ENCODE measurements at places on chromosomes 16 and 17.

- no peak for DNase-seq
Observed at GRCh38 chr16:55949518-55949917, 74.3 kb upstream of the CES5A start.

DNA sequence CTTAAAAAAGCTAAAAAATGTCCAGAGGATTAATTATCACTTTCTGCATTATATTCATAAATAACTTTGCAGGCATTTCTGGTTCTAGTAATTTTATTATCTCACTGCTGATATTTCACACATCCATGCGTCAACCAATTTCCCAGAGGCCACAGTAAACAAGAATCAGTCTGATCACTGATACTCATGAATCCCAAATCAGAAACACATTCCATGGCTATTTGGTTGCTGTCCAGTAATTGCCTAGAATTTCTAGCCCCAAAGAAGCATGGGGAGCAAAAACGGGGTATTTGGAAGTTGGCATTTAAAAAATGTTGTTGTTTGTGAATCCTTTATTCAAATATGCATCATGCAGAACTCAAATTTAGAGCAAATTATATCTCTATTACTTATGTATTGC is 244.8 kb downstream of the CDH8 start:
- DNase-seq: no peak

DNA sequence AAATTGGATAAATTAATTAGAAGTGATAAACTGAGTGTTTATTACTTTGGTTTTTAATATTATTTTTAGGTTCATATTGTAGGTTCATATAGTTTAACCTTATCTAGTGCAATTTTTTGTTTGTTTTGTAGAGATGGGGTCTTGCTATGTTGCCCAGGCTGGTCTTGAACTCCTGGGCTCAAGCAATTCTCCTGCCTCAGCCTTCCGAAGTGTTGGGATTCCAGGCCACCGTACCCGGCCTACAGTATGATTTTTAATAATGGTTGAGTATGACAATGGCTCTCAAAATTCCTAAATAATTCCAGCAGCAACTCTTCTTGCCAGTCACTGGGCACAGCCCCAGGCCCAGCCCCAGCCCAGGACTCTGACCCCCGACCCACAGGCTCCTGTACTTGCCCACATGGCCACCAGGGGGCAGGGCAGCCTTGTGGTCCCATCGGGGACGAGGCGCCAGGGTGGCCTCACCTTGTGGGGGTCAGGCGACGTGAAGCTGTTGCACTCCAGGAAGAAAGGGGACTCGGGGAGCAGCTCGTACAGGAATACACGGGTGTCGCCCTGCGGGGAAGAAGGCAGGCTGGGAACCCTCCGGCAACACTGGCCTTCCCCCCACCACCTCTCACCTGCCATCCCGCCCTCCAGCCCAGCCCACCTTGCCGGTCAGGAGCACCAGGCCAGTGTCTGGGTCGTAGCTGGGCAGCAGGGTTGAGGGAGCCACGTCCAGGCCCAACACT is 7.9 kb upstream of the PAM16 start:
- DNase-seq: peak; percentile 77

DNA sequence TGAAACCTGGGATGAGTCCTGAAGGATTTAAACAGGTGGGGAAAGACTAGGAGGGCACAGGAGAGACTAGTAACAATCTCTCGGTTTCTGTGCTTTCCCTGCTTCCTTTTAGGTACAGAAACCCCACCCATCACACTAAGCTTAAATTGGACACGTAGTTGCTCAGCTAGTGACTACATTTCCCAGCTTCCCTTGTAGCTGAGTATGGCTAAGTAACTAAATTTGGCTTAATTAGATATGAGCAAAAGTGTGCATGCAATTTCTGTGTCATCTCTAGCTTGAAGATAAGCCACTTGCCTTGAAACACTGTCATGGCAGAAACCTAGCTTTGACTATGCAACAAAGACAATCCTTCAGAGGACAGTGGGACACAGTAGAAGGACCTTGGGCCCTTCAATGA is 36.5 kb downstream of the CACNG1 start:
- DNase-seq: no peak

DNA sequence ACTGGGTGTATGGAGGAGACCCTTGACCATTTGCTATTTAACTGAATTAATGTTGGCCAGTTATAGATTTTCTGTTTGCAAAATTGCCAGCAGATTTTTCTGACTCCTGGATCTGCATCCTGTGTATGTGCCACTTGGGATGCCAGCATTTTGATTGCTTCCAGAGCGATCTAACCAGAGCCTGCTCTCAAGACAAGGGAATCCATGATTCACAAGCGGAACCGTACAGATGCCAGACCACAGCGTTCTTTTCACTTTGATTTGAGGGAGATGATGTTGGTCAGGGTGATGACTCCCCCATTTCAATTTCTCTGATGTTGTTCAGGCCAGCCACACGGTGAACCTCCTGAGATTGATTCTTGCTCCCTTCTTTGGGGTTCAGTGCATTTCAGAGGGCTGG is 228.7 kb downstream of the CDH13 start:
- DNase-seq: no peak

DNA sequence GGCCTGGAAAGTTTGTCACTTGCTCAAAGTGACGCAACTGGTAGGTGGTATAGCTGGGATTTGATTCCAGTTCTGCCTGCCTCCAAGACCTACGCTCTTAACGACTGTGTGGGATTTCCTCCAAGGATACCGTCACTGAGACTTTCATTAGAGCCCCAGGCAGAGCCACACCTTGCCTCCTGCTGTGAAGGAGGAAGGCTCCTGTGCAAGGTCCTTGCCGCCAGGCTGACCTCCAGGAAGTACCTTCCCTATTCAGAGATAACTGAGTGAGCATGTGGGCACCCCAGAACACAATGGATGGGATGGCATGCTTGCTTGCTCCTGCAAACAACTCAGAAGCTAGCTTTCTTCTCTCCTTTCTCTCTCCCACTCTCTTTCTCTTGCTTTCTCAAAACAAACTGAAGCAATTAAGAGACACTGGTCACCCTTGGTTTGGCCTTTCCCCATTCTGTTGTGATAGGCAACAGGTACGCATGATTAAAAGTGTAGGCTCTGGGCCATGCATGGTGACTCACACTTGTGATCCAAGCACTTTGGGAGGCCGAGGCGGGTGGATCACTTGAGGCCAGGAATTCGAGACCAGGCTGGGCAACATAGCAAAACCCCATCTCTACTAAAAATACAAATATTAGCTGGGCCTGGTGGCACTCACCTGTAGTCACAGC is 30.7 kb downstream of the CACNG3 start:
- no peak for DNase-seq

GRCh38 chr17:28750178-28751047 is 6.6 kb downstream of the TRAF4 start:
- DNase-seq: peak; percentile 94

GRCh38 chr17:37219876-37220606 is 155.7 kb upstream of the C17orf78 start:
- DNase-seq: no peak

GRCh38 chr17:79793924-79794304 is 3.0 kb downstream of the CBX8 start:
- no peak for DNase-seq

GRCh38 chr16:80189476-80190175 is 351.2 kb upstream of the DYNLRB2 start:
- no peak for DNase-seq

DNA sequence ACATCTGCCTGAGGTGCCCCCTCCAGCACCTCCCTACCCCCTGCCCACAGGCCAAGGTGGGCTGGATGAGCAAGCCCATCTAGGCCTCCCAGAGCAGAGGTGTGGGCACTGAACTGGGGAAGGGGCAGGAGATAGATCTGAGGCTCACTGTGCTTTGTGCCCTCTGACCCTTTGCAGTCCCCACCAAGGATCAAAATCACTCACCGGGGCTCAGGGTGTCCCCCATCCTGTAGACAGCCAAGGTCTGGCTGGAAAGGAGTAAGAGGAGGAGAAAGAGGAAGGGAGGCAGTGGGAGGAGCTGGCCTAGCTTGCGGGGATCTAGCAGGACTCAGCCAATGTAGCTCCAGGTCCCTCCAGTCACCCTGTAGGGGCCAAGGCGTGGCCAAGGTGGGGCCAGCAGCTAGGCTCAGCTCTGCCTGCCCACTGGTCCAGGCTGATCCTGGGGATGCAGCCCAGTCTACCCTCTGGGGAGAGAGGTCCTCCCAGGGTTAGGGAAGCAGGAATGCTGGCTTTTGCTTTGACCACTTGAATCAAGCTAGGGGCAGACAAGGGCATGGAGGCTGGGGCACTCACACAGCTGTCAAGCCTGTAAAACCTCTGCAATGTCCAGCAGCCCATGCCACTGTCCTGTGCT is 1.8 kb downstream of the SLC12A4 start:
- DNase-seq: no peak

GRCh38 chr17:33521784-33522183 is 228.7 kb upstream of the ASIC2 start:
- DNase-seq: no peak
